ENCODE measurements at places on chromosomes 1 and 21. TPM values are rescaled to one million over a fixed set of nuclear protein-coding genes. Genes with fewer than 3 reads are reported as not detected.

The SLFNL1 gene
- not detected for total RNA-seq

The MT1HL1 gene
- not detected for total RNA-seq

The CRYBG2 gene
- not detected for total RNA-seq

The ST6GALNAC3 gene
- total RNA-seq: 0.87 TPM

The C8A gene
- total RNA-seq: not detected

The RAP1GAP gene
- 0.17 TPM for total RNA-seq

The HLX gene
- total RNA-seq: 0.42 TPM

The ZNF436 gene
- 5.5 TPM for total RNA-seq

The ARID1A gene
- total RNA-seq: 17.6 TPM

The CNTN2 gene
- 0.20 TPM for total RNA-seq

The PM20D1 gene
- not detected for total RNA-seq

The RAB25 gene
- total RNA-seq: not detected

The ISG15 gene
- total RNA-seq: 5.3 TPM

The GSTM2 gene
- 9.8 TPM for total RNA-seq

The CCDC24 gene
- 1.0 TPM for total RNA-seq

The TFF2 gene
- total RNA-seq: not detected

The TEX50 gene
- not detected for total RNA-seq

The TAS1R3 gene
- total RNA-seq: 0.30 TPM

The KCND3 gene
- 0.09 TPM for total RNA-seq

The COL16A1 gene
- total RNA-seq: 3.4 TPM

The ITLN2 gene
- not detected for total RNA-seq

The SLC22A15 gene
- 0.14 TPM for total RNA-seq

The PRDM16 gene
- total RNA-seq: 0.29 TPM

The SERTAD4 gene
- 0.29 TPM for total RNA-seq
